SHP77 (cell line): ENCODE measurements at places on chromosomes 6 and 20.
A peak's percentile ranks its signal among the peaks of the same experiment; 100 is the strongest.

GRCh38 chr6:75176076-75176582 lies 29.7 kb downstream of the COL12A1 start:
- no peak for DNase-seq

GRCh38 chr6:43803783-43804549 lies 34.0 kb downstream of the VEGFA start:
- DNase-seq: no peak

- DNase-seq: no peak
These were observed 2.6 kb downstream of the DEFB113 start for GRCh38 chr6:49966823-49967222.

DNA sequence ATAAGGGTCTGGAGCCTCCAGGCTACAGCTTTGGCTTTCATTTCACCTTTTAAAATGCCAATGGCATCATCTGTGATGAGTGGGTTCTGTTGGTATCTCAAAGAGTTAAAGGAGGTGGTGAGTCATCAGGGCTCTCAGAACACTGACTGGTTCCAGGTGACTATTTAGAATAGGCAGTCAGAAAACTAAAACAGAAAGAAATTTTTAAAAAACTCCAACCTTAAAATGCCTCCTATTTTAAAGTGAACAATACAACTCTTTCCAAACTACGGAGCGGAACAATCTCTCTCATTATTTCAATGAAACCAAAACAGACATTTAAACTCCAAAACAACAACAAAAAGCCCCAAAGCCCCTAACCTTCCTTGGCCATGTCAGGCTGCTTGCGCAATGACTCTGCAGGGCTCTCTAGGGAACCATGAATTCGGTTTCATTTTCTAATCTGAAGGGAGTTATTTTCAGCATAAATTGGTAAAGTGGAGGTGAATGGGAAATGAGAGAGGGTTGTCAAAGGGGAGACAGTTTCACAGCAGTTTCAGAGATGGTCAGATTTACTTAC lies 194.9 kb downstream of the KIF6 start:
- DNase-seq: no peak

DNA sequence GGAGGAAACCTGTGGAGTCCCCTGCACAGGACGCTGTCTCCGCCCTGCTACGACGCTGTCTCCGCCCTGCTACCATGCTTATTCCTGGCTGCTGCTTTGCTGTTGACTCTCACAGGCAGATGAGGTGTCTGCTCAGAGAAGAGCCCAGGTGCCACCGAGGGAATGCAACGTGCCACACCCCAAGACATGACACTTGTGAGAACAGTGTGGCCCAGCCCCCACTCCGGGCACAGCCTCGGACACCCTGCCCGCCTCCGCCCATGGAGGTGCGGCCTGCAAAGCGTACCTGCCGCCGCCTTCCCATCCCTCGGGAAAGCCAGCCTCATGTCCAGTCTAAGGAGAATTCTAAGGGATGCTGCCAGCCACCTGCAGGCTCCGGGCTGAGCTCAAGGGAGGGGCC lies 15.6 kb upstream of the MRGBP start:
- no peak for DNase-seq

- DNase-seq: no peak
These were observed 25.9 kb upstream of the GTSF1L start for GRCh38 chr20:43752561-43753301.

DNA sequence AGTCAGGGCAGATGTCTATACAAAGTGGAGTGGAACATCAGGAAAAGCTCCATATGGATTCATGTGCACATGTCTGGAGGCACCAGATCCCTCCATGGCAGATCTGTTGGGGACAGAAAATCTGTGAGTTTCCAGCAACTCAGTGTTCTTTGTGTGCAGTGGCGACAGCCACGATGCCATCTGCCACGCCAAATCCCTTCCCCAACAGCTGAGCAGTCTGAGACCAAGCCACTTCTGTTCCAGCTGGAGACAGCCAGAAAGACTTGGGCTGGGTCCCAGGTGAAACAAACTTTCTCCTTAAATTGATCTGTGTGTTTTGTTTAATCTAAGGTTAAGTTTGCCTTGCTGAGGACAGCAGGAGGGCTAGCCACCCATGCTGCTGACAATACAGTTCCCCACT lies 22.9 kb downstream of the FKBP1A start:
- no peak for DNase-seq

GRCh38 chr6:18154507-18155149 lies at the start of gene TPMT:
TPMT (minus strand) TSS chr6:18155077; CDS start chr6:18149127, 5,950 bp downstream.
- peak; percentile 94 for DNase-seq

GRCh38 chr6:29763491-29764289 lies 40.5 kb downstream of the HLA-F start:
- DNase-seq: no peak

DNA sequence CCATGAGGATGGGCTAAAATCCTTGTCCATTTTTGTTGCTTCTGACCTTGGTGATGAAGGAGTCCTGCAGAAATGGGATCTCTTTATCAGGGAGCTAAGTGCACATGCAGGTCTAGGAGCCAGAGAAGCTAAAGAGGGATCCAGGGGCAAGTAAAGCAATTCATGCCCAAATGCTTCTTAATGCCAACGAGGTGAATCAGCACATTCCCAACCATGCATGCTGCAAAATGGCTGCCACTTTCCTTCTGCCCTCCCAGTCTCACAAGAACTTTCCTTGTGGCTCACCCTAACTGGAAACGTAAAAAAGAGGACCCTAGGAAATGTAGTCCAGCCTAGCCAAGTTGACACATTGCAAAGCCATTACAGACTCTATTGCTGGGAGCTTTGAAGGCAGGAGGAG lies 298.4 kb downstream of the MAFB start:
- DNase-seq: no peak

DNA sequence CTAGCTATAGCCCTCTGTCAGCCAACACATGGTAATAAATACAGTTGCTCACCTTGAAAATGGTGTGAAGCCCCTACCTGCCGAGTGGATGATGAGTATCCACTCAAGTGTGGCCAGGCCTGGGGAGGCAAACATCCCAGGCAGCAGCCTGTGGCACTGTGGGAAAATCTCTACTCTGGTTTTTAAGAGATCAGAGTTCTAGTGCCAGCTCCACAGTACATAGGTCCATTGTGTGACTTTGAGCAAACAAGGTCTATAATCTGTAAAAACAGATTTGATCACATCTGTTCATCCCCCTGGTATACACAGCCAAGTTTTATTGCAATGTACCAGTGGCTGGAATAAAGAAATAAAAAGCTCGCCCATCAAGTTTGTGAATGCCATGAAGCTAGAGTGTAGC lies 82.7 kb upstream of the ARMC2 start:
- DNase-seq: no peak

- no peak for DNase-seq
These were observed 75.8 kb downstream of the SYTL3 start for GRCh38 chr6:158725704-158726103.

DNA sequence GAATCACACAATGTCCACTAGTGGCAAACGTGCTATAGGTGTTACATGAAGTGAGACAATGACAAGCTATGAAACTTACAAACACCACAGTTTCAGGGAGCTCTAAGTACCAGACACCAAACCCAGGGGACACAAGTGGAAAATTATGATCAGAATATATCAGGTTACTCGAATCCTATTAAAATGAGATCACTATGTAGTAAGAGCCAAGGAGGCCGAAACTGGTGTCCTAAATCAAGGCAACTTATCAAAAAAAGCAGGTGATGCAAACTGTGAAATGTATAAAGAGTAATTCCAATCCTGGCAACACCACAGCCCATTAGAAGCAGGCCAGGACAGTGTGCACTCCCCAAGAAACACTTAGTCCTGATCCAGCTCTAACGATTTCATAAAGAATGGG lies 100.3 kb downstream of the ARHGAP18 start:
- no peak for DNase-seq

GRCh38 chr6:33610067-33610466 lies 11.1 kb upstream of the ITPR3 start:
- DNase-seq: no peak

DNA sequence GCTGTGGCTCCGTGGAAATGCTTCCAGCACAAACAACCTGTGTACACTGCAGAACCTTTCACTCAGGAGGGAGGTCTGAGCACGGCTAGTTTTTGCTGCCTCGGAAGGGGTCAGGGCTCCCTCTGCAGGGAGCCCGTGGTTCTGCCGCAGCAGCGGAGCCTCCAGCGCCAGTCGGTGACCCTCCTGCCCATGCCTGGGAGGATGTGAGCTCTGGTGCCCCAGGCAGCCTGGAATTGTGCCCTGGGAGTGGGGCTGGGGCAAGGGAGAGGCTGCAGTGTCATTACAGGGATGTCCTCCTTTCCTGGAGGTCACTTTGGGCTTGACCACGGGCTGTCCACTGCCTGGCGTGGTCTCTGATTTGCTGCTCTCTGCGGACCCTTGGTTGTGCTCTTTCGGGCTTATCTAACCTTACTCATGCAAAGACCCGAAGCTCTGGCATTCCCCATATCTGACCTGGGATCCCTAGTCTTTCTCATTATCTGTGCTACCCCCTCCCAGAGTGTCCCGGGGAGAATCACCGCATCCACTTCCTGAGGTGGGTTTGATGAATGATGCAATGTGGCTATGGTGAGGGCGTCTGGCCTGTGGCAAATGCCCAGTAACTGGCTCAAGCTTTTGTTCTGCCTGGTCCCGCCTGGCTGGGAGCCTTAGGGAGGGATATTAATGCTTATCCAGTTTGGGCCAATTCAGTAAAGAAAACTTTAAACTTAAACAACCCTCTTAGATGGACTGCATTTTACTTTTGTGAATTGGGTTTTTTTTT lies 59.6 kb upstream of the TAGAP start:
- DNase-seq: peak; percentile 77

GRCh38 chr6:1118287-1118647 lies 193.6 kb upstream of the FOXQ1 start:
- DNase-seq: no peak

DNA sequence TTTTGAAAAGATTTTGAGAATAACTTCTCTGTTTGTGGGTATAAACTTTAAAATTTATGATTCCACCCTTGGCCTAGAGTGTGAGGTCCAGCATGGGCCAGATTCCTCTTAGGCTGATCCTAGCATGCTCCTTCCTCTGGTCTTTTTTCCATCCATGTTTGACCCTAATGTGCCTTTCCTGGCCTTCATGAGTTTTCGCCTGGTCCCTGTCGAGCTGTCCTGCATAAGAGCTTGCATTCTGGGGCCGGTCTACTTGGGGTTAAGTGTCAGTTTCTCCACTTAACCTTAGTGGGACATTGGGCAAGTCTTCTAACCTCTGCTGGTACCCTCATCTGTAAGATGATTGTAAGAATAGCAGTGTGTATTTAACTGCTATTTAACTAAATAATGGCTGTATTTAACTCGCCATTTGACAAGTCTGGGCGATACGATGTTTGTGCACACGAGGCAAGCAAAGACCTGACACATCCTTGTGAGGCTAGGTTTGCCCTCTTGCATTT lies 40.7 kb upstream of the TAGAP start:
- no peak for DNase-seq

- no peak for DNase-seq
These were observed 498.9 kb upstream of the EPHA7 start for GRCh38 chr6:93918258-93918657.

DNA sequence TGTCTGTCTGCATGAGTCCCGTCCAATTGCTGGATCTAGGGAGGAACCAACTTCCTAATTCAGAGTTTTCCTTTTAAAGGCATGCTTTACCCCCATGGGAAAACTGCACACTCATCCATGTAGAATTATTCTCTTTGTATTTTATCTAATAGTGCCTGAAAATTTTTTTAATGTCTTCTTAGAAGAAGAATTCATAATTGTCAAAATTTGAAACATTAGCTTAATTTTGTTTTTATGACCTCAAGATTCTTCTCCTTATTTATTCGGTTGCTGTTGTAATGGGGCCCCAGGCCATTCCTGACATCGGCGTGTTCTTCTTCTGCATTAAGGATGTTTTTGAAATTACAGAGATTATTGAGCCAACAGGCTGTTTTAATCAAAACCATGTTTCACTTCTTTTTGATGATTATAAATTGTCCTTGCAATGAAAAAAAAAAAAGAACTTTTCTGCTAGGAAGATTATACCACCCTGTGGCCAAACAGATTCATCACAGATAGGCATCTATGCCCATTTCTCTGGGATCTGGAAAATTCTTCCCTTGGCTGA lies 100.3 kb downstream of the ZNF217 start:
- DNase-seq: no peak

GRCh38 chr20:50983321-50983720 lies 24.7 kb downstream of the MOCS3 start:
- DNase-seq: no peak

DNA sequence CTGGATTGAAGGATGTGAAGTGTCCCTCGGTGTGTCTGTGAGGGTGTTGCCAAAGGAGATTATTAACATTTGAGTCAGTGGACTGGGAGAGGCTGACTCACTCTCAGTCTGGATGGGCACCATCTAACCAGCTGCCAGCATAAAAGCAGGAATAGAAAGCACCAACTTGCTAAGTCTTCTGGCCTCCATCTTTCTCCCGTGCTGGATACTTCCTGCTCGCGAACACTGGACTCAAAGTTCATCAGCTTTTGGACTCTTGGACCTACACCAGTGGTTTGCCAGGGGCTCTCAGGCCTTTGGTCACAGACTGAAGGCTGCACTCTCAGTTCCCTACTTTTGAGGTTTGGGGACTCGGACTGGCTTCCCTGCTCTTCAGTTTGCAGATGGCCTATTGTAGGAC lies 220.3 kb upstream of the LRFN2 start:
- DNase-seq: no peak

DNA sequence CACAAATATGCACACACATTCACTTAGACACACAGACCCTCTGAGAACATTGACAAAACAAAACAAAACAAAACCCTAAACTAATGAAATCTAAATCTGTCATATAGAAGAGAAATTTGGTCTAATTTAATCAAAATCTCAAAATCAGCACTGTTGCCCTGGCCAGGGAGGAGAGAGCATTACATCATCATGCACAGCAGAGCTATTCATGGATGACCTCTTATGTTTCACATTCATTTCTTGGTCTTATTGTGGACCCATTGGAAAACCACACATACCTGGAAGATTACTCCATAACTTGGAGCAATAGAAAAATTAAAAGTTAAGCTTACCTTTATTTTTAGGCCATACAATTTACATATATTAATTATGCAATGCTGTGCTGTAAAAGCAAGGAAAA lies 1223.6 kb upstream of the GJE1 start:
- no peak for DNase-seq

DNA sequence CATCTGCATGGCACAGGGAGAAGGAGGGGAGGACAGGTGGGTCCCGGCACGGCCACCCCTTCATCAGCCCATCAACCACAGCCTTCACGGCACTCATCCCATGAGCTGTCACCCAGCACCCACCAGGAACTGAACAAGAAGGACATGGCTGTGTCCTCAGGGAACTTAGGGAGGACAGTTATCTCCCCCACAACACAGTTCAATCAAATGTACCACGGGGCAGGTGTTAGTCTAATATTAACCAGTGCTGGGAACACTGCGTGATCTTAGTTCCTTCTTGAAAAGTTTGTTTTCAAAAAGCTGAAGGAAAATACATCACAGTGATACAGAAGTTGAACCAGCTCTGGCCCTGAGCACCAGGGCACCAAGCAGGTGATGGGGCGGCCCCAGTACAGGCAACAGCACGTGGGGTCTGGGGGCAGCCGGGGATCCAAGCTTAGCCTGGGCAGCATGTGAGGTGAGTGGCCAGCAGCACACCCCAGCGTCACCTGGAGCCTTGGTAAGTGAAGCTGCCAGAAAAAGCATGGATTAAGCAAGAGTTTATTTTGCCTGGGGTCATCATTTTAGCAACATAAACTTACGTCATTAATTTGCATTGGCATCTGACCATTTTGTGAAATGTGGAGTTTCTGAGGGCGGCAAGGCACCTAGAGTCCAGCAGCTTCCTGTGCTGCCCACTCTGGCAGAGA lies 35.5 kb upstream of the AFDN start:
- no peak for DNase-seq
